ENCODE measurements at places on chromosomes 2 and 18.

GRCh38 chr2:114762986-114763385, 320.5 kb downstream of the DPP10 start:
- no peak for DNase-seq

- DNase-seq: no peak
Measured at GRCh38 chr2:16404146-16404545, 261.5 kb downstream of the CYRIA start.

GRCh38 chr2:62202019-62202722, 6.3 kb downstream of the B3GNT2 start:
- DNase-seq: no peak

- DNase-seq: no peak
Measured at GRCh38 chr2:40955635-40956034, 503.7 kb upstream of the SLC8A1 start.

DNA sequence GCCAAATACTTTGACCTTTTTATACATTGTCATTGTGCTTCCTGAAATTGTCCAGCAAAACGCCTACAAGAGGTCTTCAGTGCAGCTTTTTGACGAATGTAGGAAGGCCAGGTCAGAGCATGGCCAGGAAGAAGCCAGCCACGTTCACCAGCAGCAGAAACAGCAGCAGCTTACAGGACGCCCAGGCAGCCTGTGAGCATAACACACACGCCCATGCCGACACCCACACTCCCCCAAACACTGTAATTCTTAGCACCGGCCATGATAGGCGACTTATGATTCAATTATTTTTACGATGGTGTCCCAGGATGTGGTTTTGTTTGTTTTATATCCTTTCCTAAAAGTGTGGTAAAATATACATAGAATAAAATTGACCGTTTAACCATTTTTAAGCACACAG, 249.1 kb upstream of the SALL3 start:
- DNase-seq: no peak

GRCh38 chr2:157777427-157777826, 98.7 kb downstream of the ACVR1 start:
- no peak for DNase-seq

DNA sequence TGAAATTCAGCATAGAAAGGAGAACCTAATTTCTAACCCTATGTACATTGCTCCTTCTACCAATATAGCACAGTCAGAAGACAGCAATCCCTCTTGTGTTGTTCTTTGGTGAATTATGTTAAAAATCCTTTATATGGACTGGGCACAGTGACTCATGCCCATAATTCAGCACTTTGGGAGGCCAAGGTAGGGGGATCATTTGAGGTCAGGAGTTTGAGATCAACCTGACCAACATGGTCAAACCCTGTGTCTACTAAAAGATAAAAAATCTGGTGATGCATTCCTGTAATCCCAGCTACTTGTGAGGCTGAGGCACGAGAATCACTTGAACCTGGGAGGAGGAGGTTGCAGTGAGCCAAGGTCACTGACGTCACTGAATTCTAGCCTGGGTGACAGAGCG, 195.6 kb downstream of the TMX3 start:
- no peak for DNase-seq

DNA sequence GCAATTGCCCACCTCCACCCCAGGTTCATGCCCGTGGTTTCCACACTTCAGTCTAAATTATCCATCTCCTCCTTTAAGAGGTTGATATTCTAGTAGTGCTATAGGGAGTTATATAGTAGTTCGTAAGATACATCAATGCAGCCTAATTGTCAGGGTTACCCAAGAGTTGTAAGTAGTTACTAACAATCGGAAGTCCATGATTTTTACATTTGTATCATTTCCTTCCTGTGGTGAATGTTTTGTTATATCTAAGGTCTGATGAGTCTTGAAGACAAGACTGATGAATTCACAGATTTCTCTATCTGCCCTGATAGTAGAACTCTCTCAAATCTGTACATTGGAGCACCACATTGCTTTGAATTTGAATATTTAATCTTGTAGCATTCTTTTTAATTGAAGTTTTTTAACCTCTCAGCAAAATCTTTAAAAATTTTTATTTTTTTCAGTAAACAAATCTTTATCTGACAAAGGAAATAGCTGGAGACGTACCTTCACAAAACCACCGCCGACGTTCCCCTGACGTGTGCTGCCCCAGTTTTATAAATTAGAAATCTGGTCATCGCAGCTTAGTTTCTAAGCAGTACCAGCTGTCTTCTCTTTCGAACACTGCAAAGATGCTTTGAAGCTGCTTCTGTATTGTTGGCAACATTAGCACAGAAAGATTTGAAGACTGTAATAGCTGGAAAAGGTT, 264.5 kb downstream of the SOCS6 start:
- DNase-seq: no peak

- DNase-seq: no peak
Measured at GRCh38 chr2:240463274-240463865, 27.9 kb downstream of the GPC1 start.

DNA sequence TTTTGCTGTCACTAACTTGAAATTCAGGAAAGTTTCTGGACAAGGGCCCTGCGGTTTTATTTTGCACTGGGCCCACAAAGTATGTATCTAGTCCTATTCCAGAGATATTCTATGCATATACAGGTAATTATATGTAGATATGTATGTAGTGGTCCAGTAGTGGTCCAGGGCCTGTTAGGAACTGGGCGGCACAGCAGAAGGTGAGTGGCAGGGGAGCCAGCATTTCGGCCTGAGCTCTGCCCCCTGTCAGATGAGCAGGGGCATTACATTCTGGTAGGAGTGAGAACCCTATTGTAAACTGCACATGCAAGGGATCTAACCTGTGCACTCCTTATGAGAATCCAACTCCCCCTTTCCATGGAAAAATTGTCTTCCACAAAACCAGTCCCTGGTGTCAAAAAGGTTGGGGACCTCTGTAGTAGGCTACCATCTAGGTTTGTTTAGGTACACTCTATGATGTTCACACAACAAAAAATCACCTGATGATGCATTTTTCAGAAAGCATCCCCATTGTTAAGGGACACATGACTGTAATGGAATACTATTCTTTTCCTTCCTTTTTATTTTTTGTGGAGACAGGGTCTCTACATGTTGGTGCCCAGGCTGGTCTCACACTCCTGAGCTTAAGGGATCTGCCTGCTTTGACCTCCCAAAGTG, 2.8 kb upstream of the PPP4R3B start:
- no peak for DNase-seq

GRCh38 chr2:16588565-16588964, 77.1 kb downstream of the CYRIA start:
- DNase-seq: no peak

- no peak for DNase-seq
Measured at GRCh38 chr2:43576981-43577892, 18.6 kb downstream of the THADA start.

DNA sequence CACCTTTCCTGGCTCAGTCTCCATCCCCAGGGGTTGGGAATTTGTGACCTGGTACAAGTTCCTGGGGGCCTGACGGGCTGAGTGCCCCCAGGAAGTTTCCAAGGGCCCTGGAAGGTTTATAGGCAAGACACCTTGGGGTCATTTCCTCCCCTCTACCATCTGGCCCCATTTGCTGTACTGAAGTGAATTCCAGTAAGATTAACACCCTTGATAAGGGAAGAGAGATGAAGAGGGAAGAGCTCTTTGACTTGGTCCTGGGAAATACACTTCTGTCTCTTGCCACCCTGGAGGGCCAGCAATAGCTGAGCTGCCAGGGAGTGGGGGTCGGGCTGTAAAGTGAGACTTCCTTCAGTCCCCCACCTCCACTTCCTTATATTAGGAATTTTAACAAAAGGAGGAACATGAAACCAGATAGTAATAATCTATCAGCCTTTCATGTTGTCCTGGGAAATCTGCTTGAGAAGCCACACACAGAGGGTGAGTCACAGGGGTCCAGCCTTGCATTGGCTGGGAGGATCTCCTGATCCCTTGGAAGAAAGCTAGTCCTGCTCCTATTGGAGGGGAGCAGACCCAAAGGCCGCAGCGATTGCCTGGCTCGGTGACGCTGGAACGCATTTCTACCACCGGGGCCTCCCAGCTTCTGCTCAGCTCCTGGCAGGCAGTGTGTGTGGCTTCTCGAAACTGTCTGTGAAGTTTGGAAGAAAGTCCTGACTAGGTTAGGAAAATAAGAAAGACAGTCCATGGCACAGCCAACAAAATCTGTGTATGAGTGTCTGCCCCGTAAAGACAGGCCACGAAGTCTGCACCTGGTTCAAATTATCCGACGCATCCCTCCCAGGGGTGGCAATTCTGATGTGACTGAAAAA, 87.3 kb downstream of the ACAA2 start:
- DNase-seq: peak; percentile 54

GRCh38 chr18:57253903-57254302, 98.5 kb upstream of the ST8SIA3 start:
- no peak for DNase-seq

- DNase-seq: no peak
Measured at GRCh38 chr18:61824733-61825363, 68.0 kb downstream of the RNF152 start.

DNA sequence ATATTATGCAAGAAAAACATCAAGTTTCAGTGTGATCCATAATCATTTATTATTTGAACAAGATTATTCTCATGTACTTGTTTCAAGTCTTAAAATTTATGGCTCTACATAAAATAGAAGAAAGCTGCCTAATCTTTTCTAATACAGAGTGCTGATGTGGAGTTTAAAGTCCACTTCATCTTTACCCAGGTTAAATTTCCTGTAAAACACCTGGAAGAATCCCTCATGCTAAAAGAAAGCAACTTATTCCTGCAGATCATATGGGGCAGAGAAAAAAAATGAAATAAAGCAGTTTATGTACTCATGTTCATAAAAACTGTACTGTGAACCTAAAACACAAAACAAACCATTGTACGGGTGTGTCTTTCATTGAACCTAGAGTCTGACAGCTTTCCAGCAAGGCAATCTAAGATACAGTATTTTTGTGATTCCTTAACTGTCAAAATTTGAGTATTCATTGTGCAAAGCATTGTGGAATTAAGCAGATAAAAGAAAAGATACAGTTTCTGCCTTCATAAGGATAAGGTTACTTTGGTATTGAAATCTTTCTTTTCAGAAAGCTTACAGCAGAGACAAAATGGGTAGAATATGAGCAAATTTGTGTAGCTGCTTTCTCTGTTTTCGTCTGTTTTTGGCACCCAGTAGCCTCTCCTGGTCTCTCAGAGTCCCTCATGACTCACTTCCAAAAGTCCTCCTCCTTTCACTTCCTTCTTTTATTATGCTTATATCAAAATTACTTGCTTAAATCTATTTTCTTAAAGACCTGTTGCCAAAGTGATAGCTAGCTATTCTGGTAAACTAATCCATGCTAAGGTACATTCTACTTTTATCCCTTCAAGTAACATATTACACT, 26.9 kb upstream of the GLS start:
- DNase-seq: no peak

- DNase-seq: no peak
Measured at GRCh38 chr2:49153252-49153651, 1.1 kb downstream of the FSHR start.

GRCh38 chr18:3930126-3931012, 480.4 kb downstream of the TGIF1 start:
- no peak for DNase-seq

GRCh38 chr18:41121116-41121826, 833.8 kb upstream of the PIK3C3 start:
- DNase-seq: no peak

- DNase-seq: no peak
Measured at GRCh38 chr2:49278561-49278960, 124.2 kb upstream of the FSHR start.

GRCh38 chr2:62570861-62571698, 65.1 kb upstream of the TMEM17 start:
- no peak for DNase-seq

- no peak for DNase-seq
Measured at GRCh38 chr2:33484042-33484621, 7.7 kb downstream of the RASGRP3 start.

GRCh38 chr18:61569176-61569892, 236.1 kb downstream of the CDH20 start:
- no peak for DNase-seq

- DNase-seq: no peak
Measured at GRCh38 chr2:40373111-40373510, 78.8 kb downstream of the SLC8A1 start.

DNA sequence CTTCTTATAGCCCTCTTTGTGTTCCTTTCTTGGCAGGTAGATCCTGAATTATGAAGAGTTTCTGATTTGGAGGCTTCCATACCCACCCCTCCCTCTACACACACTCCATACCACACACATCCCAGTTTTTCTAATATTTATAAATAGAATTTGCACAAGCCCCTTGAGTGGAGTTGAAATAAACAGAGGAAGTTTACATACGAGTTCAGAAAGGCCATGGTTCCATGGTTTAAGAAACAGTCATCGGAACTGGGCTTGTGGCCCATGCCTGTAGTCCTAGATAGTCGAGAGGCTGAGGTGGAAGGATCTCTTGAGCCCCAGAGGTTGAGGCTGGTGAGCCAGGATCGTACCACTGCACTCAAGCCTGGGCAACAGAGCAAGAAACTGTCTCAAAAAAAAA, 62.7 kb upstream of the TANC1 start:
- DNase-seq: no peak

GRCh38 chr2:167258712-167259111, 370.4 kb downstream of the XIRP2 start:
- DNase-seq: no peak

DNA sequence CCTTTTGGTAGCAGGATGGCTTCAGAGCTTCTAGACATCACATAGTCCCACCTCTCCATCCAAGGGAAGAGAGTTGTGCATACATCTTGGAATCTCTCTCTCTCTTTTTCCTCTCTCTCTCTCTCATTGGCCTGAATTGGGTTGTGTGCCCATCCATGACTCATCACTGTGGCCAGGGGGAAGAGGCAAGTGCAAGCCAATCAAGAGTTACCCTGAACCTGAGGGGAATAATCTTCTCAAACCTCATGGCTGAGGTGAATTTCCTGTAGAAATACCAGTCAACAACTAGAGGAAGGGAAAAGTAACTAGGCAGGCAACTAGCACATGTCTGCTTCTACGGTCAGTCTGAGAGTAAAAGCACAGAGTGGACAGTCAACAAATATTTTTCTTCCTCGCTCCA, 7.3 kb upstream of the CHN1 start:
- no peak for DNase-seq

- no peak for DNase-seq
Measured at GRCh38 chr18:6648581-6648980, 80.9 kb upstream of the ARHGAP28 start.

- DNase-seq: no peak
Measured at GRCh38 chr18:48558248-48558647, 19.4 kb downstream of the CTIF start.

GRCh38 chr2:1421731-1422130, 8.5 kb downstream of the TPO start:
- DNase-seq: no peak

- no peak for DNase-seq
Measured at GRCh38 chr2:239883326-239884050, 141.7 kb downstream of the NDUFA10 start.

- no peak for DNase-seq
Measured at GRCh38 chr18:10329101-10329500, 125.3 kb upstream of the APCDD1 start.

GRCh38 chr2:43279317-43279840, 53.0 kb upstream of the ZFP36L2 start:
- DNase-seq: no peak

- DNase-seq: no peak
Measured at GRCh38 chr2:134783912-134784311, 54.5 kb upstream of the ACMSD start.

GRCh38 chr18:11179959-11180519, 30.7 kb upstream of the PIEZO2 start:
- DNase-seq: no peak

- no peak for DNase-seq
Measured at GRCh38 chr2:129763966-129764365, 215.5 kb upstream of the RAB6C start.

- no peak for DNase-seq
Measured at GRCh38 chr2:181420259-181421130, 36.7 kb upstream of the ITGA4 start.
